HFFc6 (cell line): ENCODE measurements at places on chromosomes 12 and 14. TPM values are rescaled to one million over a fixed set of nuclear protein-coding genes. Genes with fewer than 3 reads are reported as not detected.

Gene RHNO1
- 25.4 to 43.9 TPM (median 31.8 TPM) in 3 replicates for total RNA-seq

GRCh38 chr12:11853126-11853525 is 203.7 kb downstream of the ETV6 start:
- no peak for DNase-seq

Gene MYF5
- total RNA-seq, result not detected in 2 replicates

DNA sequence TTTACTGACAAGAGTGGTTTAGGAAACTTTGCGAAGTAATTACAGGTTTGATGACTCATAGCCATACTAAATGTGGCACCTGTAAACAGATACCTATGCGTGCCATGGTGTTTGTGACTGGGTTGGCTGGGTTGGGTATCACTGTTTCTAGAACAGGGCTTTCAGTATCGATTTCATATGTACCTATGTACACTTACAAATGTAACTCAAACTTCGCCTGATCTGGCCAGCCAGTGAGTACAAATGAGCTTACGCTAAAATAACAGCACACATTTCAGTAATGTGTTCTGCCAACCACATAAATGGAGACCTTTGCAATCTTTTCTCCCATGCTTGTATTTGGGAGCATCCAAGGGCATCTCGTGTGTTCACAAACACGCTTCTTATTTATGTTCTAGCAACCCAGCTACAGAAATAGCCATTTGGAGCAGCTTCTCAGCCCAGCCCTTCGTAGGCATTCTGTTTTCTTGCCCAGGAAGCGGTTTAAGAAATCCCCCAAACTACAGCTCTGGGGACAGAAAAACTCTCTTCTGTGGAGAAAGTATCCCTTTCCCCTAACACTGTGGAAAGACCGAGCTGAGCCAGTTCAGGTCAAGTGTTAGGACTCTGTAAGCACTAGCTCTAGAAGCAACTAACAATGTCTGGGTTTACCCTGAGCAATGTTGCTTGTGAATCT is 42.3 kb upstream of the MDM1 start:
- no peak for DNase-seq

- no peak for DNase-seq
These were observed 87.8 kb downstream of the MED13L start for GRCh38 chr12:116189692-116190091.

Gene MGAT4C
- total RNA-seq, result not detected in 3 replicates

- no peak for DNase-seq
These were observed 170.3 kb downstream of the GRIN2B start for GRCh38 chr12:13811061-13811460.

Gene FAM181A
- not detected in 3 replicates for total RNA-seq

DNA sequence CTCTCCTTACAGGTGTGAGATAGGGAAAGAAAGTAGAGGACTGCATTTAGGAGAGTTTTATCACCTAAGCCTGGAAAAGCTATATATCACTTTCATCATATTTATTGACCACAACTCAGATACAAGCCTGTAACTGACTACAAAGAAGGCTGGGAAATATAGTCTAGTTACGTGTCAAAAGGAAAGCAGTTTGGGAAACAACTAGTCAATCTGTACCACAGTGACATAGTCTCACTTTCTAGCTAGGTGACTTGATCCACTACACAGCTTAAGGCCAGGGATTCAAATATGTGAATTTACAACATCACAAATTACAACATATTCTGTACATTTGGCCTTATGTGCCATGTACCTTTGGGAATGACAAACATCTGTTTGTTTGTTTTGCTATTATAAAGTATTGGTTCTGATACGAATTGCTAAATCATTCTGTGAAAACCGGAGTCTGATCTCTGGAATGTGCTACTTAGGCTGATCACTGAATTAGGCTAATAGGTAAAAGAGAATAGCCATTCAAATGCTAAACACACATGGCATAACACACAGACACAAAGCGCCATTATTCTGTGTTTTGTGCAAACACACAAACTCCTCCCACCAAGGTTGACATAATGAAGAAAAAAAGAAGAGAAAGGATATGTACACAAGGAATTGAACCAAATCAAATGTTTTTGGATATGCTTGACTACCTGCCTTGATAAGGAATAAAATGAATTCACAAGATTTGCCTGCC is 279.8 kb downstream of the DUSP6 start:
- DNase-seq, result no peak

Gene INSM2
- not detected in 3 replicates for total RNA-seq
